Renal cortex interstitium (tissue), 15 donors: ENCODE measurements at places on chromosomes 7 and 10.

DNA sequence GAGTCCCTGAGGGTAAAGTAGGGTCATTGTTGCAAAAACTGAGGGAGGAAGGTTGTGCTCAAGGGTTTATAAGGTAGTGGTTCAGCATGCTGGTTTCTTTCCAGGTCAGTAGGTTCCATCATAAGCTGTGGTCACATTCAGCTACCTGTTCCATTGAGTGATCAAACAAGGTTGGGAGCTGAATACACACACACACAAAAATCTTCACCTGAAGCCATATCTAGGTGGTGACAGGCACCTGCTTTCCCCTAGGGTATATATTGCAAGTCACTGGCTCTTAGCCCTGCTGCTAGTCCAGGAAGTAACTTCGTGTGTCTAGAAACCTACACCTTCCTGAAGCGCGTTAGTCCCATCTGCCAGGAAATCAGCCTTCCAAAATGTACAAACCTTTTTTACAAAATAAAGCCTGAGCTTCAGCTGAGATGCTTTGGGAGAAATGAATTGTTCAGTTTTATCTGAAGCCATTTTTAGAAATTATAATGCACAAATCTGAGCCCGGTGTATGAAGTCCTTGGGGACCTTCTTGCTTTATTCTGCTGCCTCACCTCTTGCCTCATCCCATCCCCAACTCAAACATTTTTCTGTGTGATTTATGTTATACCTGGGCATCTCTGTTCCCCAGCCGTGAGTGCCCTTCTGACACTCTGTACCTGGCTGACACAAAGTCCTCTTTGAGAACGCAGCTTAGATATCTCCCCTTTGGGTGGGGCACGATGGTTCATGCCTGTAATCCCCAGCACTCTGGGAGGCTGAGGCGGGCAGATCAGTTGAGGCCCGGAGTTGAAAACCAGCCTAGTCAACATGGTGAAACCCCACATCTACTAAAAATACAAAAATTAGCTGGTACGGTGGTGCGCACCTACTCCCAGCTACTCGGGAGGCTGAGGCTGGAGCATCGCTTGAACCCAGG, 10.6 kb upstream of the LAMTOR4 start:
- no peak for DNase-seq

DNA sequence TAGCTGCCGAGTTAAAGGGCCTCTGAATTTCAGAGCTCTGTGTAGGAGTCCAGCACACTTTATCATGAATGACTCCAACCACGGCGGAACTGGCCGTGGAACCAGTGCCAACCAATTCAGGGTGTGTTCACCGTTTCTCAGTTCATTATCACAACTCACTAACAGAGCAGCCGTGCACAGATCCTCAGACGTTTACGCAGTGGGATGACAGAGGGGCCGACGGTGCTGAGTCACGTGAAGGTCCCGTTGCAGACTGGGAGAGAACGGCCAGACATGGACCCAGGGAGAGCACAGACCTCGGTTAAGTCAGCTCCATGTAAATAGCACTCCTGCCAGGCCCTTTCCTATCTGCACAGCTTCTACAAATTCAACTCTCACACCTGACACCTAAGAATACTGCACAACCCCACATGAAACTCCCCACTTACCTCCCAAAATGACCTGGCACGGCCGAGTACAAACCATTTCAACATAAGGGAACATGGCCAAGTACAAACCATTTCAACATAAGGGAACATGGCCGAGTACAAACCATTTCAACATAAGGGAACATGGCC, 95.5 kb downstream of the DIP2C start:
- DNase-seq: no peak

GRCh38 chr7:219581-220150, 27.3 kb downstream of the FAM20C start:
- no peak for DNase-seq

- DNase-seq: no peak
Observed at GRCh38 chr10:18350340-18350739, 210.1 kb downstream of the CACNB2 start.
